LHCN-M2 (cell line): ENCODE measurements at places on chromosomes 13 and 19.
A peak's percentile ranks its signal among the peaks of the same experiment; 100 is the strongest.

- peak; percentile 6 for DNase-seq
Observed at GRCh38 chr13:32255724-32256109, 59.4 kb downstream of the ZAR1L start.

- no peak for DNase-seq
Observed at GRCh38 chr13:77511552-77511951, 24.0 kb upstream of the SCEL start.

- DNase-seq: peak; percentile 51
Observed at GRCh38 chr13:19959141-19959830, 759 bp downstream of the ZMYM2 start.

GRCh38 chr19:46155237-46155636 lies 7.2 kb downstream of the IGFL2 start:
- DNase-seq: no peak

GRCh38 chr19:51439021-51439465 lies 19.2 kb downstream of the SIGLEC8 start:
- DNase-seq: no peak

DNA sequence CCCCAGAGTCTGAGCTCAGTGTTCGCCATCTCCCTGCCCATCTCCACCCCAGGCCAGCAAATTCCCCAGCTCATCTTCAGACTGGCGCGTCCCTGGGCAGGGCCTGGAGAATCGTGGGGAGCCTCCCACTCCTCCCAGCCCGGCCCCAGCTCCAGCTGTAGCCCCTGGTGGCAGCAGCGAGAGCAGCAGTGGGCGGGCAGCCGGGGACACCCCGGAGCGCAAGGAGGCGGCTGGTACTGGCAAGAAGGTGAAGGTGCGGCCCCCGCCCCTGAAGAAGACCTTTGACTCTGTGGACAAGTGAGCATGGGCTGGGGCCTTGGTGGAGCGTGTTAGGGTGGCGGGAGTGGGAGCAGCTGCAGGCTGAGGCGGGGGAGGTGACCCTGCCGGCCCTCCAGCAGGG lies 8.4 kb upstream of the PRR19 start:
- no peak for DNase-seq

- no peak for DNase-seq
Observed at GRCh38 chr13:20222553-20222952, 9.6 kb downstream of the GJB6 start.

DNA sequence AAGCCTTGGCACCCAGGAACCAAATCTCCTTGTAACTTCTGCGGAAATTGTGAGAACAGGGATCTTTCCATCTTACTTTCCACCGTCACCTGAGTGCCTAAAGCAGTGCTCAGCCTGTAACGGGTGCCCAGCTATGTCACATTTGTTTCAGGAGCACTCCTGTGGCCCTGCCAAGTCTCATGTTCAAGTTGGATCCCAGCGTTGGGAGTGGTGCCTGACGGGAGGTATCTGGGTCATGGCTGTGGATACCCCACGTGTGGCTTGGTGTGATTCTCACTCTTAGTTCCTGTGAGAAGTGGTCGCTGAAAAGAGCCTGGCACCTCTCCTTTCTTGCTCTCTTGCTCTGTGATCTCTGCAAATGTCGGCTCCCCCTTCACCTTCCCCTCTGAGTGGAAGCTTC lies 114.9 kb downstream of the UQCRFS1 start:
- DNase-seq: no peak

GRCh38 chr13:36639610-36640009 lies 34.2 kb upstream of the SERTM1 start:
- no peak for DNase-seq

GRCh38 chr13:43520351-43520750 lies 266.4 kb downstream of the ENOX1 start:
- no peak for DNase-seq

- no peak for DNase-seq
Observed at GRCh38 chr13:30580852-30581502, 36.7 kb upstream of the USPL1 start.

DNA sequence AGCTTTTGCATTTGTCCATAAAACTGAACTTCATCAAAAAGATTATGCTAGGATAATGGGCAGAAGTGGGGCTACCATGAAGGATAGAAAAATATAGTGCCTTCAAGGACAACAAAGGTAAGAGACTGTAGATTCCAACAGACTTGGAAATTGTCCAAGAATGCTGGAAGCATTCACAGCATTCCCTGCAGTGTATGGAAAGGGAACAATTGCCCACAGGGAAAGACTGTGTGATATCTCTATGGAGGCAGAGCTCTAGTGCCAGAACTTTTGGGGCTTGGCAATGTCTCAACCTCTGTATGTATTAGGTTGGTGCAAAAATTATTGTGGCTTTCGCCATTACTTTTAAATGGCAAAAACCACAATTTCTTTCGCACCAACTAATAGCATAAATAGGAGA lies 1598.8 kb upstream of the MIR17HG start:
- no peak for DNase-seq

DNA sequence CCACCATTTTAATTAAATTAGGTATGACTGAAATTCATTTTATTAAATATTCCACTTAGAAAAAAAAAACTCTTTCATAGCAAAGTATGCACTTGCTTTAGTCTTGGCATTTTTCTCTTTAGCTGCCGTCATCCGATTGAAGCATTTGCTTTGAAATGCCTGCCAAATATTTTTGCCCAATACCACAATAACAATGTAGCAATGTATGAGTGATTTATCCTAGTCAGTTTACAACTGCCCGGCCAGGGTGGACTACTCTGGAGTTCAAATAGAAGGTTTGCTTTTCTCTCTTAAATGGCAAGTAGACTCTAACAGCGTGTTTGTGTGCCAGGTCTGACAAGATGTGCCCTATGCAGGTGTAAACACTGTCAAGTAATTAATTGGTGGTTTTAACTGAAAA lies 675.3 kb upstream of the SGCG start:
- peak; percentile 54 for DNase-seq

DNA sequence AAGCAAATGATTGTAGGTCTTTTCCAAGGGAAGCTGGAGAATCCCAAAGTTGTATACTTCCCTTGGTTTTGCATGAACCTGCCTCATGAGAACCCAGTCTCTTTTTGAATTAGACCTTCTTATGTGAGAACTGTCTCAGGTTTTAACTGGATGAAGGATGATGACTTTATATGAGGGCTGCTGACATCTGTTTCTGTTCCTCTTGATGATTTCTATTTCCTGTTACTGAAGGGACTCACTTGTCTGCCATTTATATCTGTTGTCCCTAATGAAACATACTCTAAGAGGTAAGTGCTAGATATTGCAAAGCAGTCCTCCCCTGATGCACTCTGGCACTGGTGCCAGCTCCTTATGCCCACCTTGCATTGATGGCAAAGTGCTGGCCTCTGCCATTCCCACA lies 33.6 kb downstream of the ERICH4 start:
- DNase-seq: no peak

GRCh38 chr19:5678071-5678718 lies 2.1 kb downstream of the MICOS13 start:
- no peak for DNase-seq

DNA sequence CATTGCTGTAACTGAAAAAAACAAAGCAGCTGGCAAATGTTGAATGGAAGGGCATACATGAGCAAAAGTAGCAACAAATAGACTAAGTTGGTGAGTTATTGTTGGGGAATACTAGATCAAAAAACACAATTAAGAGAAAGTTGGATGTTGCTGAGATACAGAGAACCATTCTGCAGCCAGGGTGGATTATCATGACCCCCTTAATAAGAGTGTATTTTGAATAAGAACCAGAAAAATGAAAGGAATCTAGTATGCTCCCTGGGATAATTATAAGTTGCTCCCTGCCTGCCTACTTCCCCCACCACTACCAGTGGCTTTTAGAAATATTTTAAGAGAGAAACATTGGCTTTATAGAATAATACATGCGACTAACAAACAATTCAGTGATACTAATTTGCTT lies 14.5 kb upstream of the TRPC4 start:
- DNase-seq: no peak

- peak; percentile 62 for DNase-seq
Observed at GRCh38 chr13:23921451-23921888, 24.2 kb upstream of the C1QTNF9B start.

DNA sequence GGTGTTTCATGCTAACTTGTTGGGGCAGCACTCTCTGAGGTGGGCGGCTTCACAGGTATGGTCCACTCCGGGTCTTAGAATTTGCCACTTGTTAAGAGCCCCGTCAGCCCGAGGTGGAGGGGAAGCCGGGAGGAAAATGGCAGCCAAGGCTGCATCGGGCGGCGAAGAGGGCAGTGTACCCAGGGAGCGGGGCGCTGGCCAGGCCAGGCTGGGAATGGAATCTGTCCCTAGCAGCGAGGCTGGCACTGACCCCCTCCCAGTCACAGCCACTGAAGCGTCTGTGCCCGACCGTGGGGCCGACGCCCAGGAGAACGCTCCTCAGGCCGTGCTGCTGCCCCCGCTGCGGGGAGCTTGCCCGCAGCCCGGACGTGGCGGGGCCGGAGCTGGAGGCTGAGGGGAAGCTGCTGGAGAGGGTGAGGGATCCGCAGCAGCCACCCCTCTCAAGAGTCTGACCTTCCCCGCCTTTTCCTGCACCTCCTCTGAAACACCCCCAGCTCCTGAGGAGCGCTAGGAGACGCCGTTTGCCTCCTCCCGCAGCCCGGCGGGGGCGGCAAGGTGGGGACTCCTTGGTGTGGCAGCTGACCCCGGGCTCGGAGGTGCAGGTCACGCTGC lies 313.8 kb upstream of the SPRY2 start:
- no peak for DNase-seq

DNA sequence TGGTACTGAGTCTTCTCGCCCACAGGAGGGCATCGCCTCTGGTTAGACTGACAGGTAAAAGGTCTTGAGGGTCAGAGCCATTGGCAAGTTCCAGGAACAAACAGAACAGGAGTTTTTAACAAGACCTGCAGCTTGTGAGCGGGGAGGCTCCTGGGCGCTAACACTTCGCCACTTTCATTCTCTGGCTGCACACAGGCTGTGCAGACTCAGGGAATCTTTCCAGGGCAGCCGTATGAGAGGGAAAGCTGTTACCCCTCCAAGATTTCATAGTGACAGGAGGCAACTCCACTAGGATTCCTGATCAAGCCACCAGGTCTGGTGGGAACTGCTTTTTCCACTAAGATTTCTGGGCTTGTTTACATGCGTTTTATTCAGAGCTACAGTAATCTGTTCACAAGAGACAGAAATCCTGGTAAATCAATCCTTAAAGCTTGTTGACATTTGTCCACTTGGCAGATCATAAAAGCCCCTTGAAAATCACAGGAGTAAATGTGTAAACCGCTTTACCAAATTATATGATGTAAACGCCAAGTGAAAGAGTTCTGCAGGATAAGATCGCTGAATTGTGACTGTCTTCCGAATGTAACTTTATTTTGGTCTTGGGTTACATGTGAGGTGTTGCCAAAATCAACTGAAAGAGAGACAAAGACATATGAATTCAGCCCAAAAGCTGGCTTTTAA lies 190.6 kb downstream of the MZT1 start:
- no peak for DNase-seq

- DNase-seq: no peak
Observed at GRCh38 chr19:41563854-41564514, 12.0 kb upstream of the CEACAM21 start.

- no peak for DNase-seq
Observed at GRCh38 chr19:56312787-56313657, 1.6 kb downstream of the ZSCAN5A start.

- DNase-seq: no peak
Observed at GRCh38 chr13:113941571-113942191, 32.2 kb downstream of the C13orf46 start.

GRCh38 chr13:99496184-99497142 lies 4.8 kb upstream of the TM9SF2 start:
- peak; percentile 76 for DNase-seq

GRCh38 chr13:54989418-54989817 lies 1960.8 kb downstream of the OLFM4 start:
- no peak for DNase-seq

DNA sequence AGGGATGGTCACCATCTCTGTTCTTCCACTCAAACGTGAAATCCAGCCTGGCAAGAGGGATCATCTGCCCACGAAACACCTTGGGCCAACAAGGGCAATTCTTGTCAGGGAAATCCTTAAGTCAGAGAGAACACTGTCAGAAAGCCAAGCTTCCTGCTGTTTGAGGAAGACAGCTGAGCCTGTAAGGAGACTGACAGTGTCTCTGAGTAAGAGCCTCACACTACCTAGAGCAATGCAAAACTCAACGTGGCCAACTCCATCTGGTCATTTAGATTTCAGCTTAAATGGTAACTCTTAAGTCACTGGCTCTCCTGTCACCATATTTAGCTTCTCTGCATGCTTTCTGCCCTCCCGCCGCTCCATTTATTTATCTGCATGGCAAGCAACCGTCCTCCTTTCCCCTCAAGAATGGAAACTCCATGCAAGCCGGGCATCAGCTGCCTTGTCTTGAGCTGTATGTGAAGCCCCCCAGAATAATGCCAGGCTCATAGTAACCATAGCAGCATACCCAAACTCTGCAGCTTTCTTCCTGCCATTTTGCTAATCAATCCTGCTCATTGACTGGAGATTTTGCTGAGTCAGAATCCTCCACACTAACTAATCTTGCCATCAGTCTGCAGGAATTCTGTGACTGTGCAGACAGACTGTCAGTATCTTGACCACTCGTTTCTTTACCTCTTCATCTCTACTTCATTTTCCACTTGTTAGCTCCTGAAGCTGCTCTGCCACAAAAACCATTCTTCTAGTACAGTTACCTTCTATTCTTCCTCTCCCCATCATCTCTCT lies 159.8 kb downstream of the IRS2 start:
- DNase-seq: peak; percentile 17

GRCh38 chr19:36688058-36688457 lies 646 bp downstream of the ZNF567 start:
- DNase-seq: no peak

DNA sequence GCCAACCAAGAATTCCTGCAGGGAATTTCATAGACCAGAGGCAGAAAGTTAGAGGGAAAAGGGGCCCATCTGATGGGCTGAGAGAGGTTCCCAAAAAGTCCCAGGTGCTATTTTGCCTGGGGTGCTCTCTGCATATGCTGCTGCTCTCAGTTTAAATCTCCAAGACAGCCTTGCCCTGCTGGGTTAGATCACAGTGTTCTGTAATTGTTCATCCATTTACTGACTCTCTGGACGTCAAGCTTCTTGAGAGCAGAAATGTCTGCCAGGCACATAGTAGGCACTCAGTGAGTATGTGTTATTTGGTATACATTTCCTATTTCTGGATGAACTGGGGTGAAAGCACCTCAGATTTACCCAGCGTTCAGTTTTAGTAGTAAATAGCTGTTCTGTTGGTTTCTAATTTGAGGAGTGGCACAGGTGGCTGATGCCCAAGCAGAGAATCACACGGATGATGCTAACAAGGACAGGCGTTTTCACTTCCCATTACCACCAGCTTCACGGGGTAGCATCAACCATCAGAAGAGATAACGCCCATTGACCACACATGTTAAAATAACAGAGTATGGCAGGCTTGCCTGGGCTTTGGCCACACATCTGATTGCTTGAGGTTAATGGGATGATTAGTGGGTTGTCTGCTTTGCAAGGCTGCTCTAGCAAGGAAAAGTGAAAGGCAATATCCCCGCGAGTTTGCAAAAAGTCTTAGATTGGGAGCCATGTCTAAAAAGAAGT lies 161.1 kb downstream of the SLC7A1 start:
- no peak for DNase-seq

DNA sequence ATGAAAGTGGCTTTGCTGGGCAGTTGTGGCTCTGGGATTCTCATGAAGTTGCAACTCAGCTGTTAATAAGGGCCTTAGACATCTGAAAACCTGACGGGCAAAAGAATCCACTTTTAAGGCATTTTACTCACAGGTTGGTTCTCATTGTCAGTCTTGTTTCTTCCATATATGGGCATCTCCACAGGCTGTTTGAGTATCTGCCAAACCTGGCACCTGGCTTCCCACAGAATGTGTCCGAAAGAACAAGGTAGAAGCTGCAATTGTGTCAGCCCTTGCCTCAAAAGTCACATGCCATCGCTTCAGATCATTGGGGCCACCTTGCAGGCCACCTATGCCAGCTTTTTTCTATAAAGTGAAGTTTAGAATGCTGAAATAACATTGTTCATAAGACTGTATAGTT lies 102.4 kb downstream of the KCTD12 start:
- no peak for DNase-seq
